CD4-positive, alpha-beta memory T cell (primary cell): ENCODE measurements at places on chromosomes 13 and 19.

GRCh38 chr13:28654276-28654675 lies 4.7 kb upstream of the POMP start:
- DNase-seq = no peak

DNA sequence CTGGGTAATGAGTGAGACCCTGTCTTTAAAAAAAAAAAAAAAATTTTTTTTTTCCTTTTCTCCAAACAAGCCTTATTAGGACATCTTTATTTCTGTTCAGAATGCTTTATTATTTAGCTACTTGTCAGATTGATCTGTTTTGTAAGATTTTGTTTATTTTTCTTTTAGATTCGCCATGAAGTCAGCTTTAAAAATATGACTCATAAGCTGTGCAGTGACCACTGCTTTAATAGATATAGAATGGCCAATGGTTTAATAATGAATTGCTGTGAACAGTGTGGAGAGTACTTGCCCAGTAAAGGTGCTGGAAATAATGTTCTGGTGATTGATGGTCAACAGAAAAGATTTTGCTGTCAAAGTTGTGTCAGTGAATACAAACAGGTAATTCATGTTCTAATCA lies 47.7 kb downstream of the ZMYM2 start:
- no peak for DNase-seq

- DNase-seq = no peak
Observed at GRCh38 chr13:29847501-29847983, 2.9 kb downstream of the UBL3 start.

- DNase-seq = no peak
Observed at GRCh38 chr19:30865511-30865910, 483.7 kb downstream of the TSHZ3 start.

DNA sequence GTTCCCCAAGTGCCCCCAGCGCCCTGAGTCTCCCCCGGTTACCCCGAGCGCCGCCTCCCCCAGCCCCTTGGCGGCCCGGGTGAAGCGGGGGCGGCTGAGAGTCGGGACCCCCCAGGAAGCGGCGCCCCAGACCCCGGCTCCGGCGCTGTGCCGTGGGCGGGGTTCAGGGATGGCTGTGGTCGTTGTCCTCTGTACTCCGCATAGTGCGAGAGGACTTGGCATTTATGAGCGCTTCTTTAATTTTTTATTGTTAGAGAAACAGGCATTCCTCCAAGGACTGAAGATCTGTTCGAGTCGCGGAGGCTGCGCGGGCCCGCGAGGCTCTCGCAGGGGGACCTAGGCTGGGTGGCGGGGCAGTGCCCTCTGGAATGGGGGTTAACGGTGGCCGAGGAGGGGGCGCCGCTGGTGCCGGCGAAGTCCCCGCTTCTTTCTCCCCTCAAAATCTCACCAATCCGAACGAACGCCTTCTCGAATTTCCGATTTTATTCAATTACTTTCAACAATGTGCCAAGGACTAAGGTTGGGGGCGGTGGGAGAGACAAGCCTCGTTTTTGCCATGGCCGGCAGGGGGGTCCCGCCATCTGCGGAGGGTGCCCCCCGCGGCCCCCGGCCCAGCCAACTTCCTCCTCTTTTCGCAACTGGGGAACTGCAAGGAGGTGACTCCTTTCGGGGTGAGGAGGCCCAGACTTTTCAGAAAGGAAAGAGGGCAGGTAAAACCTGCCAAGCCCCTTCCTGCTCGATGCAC lies 596 bp upstream of the GJB2 start:
- DNase-seq = peak; percentile 23

GRCh38 chr13:77349365-77349764 lies 22.5 kb upstream of the MYCBP2 start:
- DNase-seq = no peak

GRCh38 chr19:18932216-18932841 lies 8.7 kb downstream of the HOMER3 start:
- peak; percentile 75 for DNase-seq

DNA sequence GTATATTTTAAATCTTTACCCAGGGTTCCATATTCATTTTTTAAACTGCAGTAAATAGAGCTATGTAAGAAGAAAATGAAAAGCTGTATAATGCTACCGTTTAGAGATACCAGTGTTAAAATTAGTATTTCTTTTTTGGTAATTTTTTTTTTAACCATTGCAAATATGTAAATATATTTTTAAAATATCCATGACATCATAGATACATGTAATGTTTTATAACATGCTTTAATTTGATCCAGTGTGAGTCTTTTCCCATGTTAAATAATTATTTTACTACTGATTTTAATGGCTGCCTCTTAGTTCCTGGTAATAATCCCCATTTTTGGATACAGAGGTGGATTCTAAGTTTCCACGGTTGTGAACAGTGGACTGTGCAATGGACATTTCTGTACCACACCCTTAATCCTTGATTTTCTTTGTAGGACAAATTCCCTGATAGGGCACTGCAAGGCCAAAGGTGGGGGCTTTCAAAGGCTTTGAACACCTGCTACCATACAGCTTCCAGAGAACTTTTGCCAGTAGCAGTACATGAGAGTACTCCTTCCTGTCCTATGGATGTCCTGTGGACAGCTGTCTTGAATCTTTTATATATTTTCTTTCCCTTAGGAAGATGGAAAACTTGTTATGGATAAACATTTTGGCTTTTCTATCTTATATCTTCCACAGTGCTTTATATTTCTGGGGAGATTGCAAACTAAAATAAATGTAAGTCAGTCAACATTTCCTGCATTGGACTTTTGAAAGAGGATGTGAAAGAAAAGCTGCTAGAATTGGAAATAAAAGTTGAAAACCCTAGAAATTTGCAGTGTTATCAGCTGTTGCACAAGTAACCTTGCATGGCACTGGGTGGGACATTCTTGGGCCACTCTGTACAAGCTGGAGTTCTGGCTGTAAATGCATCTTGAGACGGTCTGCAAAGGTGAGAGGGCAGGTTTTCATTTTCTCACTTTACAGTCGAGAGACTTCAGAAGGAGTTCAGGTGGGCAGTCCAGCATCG lies 46.8 kb downstream of the ARHGEF7 start:
- DNase-seq = no peak

DNA sequence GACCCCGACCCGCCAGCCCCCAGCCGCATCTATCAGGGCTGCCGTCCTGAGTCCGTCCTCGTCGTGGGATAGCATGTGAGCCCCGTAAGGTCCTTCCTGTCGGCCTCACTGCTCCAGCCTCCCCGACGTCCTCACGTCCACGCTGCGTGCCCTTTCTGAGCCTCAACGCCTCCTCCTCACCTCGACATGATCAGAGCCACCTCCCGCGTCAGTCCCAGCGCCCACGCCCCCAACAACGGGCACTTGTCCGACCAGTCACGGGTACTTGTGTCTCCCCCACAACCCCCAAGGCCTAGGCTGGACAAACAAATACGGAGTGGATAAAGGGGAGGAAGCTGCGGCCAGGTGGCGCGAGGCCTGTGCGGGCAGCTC lies 665 bp downstream of the ZNF497 start:
- DNase-seq = no peak

- DNase-seq = no peak
Observed at GRCh38 chr13:63075126-63075525, 1659.5 kb upstream of the PCDH20 start.

- no peak for DNase-seq
Observed at GRCh38 chr13:78976696-78977095, 317.7 kb upstream of the OBI1 start.

- DNase-seq = no peak
Observed at GRCh38 chr13:22926748-22927400, 253.9 kb upstream of the SGCG start.

- no peak for DNase-seq
Observed at GRCh38 chr19:4232614-4233281, 3.4 kb downstream of the EBI3 start.

DNA sequence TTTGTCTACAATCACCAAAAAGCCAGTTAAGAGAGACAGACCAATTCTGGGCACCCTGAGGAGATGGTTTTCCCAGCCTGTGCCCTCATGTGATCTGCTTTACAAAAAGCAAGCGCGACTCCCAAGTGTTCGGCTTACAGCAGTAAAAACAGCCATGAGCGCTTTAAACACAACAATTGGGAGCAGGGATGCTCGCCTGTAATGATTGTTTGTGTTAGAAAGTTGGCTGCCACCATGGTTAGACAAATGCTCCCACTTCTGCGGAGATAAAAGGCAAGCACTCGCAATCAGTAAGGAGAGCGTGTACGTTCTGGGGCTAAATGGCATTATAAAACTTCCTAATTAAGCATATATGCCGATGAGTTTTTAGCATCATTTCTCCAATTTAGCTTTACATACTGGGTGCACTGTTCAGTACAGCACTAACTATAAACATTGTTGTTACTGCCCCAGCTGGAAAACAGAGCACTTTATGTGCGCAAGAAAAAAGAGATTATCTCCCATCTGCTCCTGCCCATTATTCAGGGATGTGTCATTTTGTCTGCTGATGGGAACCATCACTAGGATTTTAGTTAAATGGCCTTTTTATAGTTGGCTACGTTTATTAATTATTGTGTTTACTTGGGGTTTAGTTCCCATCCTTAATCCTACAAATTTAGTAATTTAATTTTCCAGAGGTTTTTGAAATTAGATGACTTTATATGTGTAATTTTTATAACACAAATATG lies 309.3 kb upstream of the MAB21L1 start:
- DNase-seq = no peak

- DNase-seq = no peak
Observed at GRCh38 chr19:57233207-57233606, 2.4 kb downstream of the AURKC start.

DNA sequence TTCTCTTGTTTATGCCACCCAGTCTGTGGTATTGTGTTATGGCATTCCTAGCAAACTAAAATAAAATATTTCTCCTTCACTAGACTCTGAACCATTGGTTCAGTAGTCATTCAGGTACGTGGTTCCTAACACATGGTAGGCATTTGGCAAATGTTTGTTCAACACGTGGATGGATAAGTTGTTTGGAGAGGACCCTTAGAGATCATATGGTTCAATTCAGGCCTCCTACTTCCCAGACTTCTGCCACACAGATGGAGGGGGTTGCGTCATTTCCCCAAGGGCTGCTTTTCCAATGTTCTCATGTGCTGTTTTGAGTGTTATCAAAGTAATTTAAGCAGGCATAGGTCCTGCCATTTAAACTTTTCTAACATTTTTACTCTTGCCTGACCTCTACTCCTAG lies 6.7 kb downstream of the CXCL17 start:
- DNase-seq = no peak

DNA sequence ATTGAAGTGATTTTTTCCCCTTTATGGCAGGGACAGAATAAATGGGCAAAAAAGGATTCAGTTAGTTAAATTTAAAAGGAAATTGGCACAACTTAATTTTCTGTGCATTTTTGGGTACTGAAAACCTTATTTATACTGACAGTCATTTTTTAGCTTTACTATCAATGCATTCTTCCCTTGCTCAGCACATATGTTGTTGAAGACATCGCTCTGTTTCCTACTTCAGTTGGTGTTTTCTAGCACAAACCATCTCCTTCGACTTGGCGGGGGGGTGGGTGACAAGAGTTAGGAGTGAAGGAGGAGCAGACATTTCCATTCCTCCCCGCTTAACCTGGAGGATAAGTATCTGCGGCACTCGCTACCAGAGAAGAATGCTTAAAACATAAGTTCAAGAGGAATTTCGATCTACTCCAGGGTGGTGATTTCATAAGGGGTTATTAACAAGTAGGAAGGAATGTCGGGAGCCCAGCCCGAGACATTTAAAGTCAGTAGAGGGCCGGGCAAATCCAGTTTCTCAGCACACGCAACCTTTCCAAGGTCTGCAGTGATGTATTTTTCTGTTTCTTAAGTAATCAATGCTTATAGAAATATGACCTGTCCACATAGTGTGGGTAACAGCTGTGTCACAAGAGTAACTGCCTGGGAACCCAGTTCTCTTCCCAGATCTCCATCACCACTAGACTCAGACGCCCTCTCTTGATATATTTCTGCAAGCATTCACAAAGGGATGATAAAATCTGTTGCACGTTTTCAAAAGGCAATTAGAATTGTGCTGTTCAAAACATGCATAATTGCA lies 525.8 kb downstream of the MYO16 start:
- no peak for DNase-seq

DNA sequence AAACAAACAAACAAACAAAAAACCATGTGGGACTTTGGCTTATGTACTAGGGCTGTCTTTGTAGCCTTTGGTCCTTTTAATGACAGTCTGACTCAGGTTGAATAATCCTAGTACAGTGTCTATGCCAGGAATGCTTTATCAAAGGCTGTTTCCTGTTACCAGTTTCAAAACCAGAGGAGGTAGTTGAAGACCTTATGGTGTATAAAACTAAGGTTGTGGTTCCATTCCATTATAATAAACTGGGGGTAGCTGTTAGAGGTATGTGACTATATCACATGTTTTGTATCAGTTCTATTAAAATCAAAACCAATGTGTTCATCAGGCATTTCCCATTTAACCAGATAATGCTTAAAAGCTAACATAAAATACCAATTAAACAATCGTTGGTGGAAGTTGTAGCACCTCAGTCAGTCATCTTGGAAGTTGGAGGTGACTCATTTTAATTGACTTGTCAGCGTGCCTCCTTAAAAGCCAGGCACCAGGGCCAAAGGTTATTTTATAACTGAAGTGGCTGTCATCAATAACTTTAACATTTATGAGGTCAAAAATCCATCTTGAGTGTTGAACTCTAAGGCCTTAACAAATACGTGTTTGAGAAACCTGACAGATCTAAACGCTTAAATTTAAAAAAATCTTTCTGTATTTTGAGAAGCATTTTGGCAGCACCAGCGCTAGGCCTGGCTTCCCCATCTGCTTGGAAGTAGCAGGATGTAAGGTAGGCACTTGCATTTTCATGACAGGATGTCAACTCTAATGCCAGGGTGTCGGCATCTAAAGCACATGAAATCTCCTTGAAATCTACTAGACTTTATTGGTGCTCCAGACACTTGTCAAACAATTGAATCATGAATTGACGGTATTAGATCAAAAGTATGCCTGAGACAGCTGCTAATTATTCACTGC lies 162.5 kb downstream of the LMO7 start:
- no peak for DNase-seq

- no peak for DNase-seq
Observed at GRCh38 chr19:48777720-48778119, 22.4 kb downstream of the FGF21 start.

DNA sequence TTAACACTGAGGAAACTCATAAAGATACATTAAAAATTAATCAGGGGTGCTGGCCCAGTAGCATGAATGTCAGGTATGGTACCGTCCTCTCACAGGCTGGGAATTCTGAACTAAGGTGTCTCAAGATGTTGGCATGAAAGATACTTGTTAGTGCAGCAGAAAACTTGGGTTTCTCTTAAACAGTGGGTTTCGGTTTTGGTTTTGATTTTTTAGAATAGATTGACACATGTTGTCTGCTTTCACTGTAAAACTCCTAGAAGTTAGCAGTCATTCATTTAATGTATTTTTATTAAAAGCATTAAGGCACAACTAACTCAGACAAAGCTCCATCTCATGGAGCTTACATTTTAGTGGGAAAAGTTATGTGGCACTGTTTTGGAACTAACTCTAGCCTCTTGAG lies 3.5 kb upstream of the OBI1 start:
- no peak for DNase-seq
